Upper lobe of right lung (tissue), 1 donor: ENCODE measurements at places on chromosomes 11 and 22. TPM values are rescaled to one million over a fixed set of nuclear protein-coding genes. Genes with fewer than 3 reads are reported as not detected.

- H3K27ac ChIP-seq = no peak overlapping the region
- no peaks in the 10 kb centered on the region for H3K4me1 ChIP-seq
- DNase-seq = no peak
- no peaks in the 10 kb centered on the region for H3K27me3 ChIP-seq
- H3K4me3 ChIP-seq = no peak overlapping the region
- H3K36me3 ChIP-seq = no peaks in the 10 kb centered on the region
These were observed 91.3 kb upstream of the SLC25A18 start for GRCh38 chr22:17471886-17472535.

Gene TYR
- not detected for total RNA-seq

Gene NCR3LG1
- 5.6 TPM for total RNA-seq

Gene TTC9C
- total RNA-seq = 31.3 TPM

Gene ARCN1
- total RNA-seq = 120 TPM

- H3K4me3 ChIP-seq = no peak overlapping the region
- no peaks in the 10 kb centered on the region for H3K36me3 ChIP-seq
- H3K27ac ChIP-seq = no peak overlapping the region
These were observed 677.2 kb upstream of the TENM4 start for GRCh38 chr11:80118073-80118472.

Gene POU2AF3
- total RNA-seq = 1.8 TPM

DNA sequence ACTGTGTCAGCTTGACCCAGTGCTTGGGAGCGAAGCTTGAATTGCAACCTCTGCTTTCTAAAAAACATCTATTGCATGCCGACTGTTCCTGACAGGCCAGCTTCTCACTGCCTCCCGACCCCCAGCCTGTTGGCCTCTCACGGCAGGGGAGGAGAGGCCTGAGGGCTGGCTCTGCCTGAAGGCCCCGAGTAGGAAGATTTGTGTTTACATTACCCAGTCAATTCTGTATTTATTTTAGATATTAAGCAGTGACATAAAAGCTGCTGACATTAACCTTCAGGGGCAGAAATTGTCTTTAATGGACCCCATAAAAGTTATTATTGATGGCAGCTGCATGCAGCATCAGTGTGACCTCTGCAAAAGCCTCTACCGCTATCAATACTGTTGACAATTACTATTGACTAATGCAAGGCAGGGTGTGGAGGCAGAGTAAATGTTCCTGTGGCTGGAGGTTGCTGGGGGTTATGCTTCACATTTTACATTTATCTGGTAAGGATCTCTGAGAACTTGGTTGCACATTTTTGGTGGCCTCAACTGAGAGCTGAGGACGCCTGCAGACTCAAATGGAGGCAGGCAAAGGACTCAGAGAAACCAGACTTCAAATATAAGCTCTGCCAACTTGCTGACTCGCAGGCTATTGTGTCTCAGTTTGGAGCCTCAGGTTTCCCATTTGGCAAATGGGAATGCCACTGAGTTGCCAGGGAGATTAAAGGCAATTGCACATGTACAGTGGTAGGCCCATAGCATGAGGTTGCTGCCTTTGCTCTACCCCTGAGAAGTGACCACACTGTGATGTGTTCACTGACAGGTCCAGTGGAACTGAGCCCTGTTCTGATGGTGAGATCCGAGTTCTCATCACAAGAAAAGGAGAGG is 380.5 kb downstream of the TENM4 start:
- no peak overlapping the region for H3K4me3 ChIP-seq
- H3K27ac ChIP-seq = no peak overlapping the region
- H3K36me3 ChIP-seq = no peaks in the 10 kb centered on the region

- peak overlapping the region; percentile 76 for H3K27ac ChIP-seq
- H3K4me3 ChIP-seq = peak overlapping the region; percentile 82
- peaks cover 28% of the 10 kb centered on the region for H3K36me3 ChIP-seq
- no peak for DNase-seq
- no peaks in the 10 kb centered on the region for H3K27me3 ChIP-seq
These were observed 444 bp downstream of the CWF19L2 start for GRCh38 chr11:107457205-107457557.

GRCh38 chr22:50267591-50268390 is 2.4 kb downstream of the MAPK11 start:
- no peaks in the 10 kb centered on the region for H3K36me3 ChIP-seq
- H3K4me3 ChIP-seq = peak overlapping the region; percentile 33
- peaks cover 43% of the 10 kb centered on the region for H3K4me1 ChIP-seq
- DNase-seq = peak; percentile 86
- peaks cover 5% of the 10 kb centered on the region for H3K27me3 ChIP-seq
- no peak overlapping the region for H3K27ac ChIP-seq

Gene CCDC116
- 0.69 TPM for total RNA-seq

DNA sequence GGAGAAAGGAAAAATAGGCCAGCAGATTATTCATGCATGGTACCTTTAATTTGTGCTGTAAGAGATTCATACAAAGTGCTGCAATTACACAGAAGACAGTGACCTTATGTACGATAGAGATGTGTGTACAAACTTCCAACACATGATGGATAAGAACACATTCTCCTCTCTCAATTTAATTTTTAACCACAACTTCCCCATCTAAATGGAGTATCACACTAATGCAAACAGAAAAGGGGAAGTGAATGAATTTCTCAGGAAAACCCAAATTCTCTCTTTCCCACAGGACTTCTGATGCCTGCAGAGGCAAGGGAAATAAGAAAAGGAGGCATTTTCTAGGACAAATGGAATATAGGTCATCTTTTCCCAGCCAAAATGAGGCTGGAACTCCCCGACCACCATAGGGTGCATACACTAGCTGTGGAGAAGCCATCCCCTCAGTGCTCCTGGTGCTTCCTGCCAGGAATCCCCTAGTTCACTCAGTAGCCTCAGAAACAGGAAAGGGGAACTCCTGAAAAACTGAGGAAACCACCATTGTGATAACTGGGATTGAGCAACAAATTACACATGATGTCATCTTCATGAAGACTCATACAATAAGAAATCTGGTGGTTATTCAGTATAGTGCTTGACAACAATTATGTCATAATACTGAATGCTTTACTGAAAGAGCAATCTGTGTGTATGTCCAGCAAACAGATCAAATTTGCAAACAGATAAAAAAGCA is 22.4 kb downstream of the MMP10 start:
- no peaks in the 10 kb centered on the region for H3K27me3 ChIP-seq
- DNase-seq = no peak
- H3K4me1 ChIP-seq = no peaks in the 10 kb centered on the region
- H3K4me3 ChIP-seq = no peak overlapping the region

Gene CARD18
- not detected for total RNA-seq

GRCh38 chr11:2446590-2447252 is 1.9 kb downstream of the KCNQ1 start:
- H3K27ac ChIP-seq = peak overlapping the region; percentile 47
- H3K4me1 ChIP-seq = peaks cover 29% of the 10 kb centered on the region
- peak overlapping the region; percentile 57 for H3K4me3 ChIP-seq
- DNase-seq = peak; percentile 76

GRCh38 chr11:64934682-64935358 is 873 bp downstream of the GPHA2 start:
- no peaks in the 10 kb centered on the region for H3K27me3 ChIP-seq
- peaks cover 39% of the 10 kb centered on the region for H3K36me3 ChIP-seq
- DNase-seq = peak; percentile 51

- no peaks in the 10 kb centered on the region for H3K27me3 ChIP-seq
- no peak overlapping the region for H3K4me3 ChIP-seq
- no peaks in the 10 kb centered on the region for H3K36me3 ChIP-seq
- H3K4me1 ChIP-seq = no peaks in the 10 kb centered on the region
These were observed 50.7 kb upstream of the SPATA19 start for GRCh38 chr11:133896028-133896427.

Gene MRPL40
- total RNA-seq = 20.5 TPM

DNA sequence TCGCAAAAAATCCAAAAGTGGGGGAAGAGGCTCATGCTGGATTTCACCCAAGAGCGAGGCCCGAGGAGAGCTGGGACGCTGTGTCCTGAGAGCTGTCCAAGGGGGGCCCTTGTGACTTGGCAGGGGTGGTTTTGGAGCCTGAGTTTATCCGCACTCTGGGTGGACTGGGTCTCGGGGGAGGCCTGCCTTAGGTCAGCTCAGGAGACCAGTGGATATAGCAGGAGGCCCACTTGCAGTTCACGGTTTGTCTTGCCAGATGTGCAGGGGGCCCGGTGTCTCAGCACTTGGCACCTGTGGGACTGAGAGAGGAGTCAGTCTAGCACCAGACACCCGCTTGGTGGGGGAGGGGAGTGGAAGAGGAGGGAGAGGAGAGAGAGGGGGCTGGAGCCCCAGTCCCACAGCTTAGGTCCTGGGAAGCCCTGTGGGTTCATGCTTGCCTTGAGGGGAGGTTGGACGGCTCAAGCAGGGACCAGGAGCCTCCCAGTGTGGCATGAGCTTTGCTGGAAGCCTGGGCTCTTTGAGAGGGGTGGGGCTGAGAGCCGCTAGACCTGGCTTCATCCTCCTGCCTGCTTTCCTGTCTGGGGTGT is 33.4 kb downstream of the PARVB start:
- no peaks in the 10 kb centered on the region for H3K27me3 ChIP-seq
- H3K27ac ChIP-seq = no peak overlapping the region
- DNase-seq = no peak
- no peak overlapping the region for H3K4me3 ChIP-seq
- no peaks in the 10 kb centered on the region for H3K4me1 ChIP-seq
- H3K36me3 ChIP-seq = no peaks in the 10 kb centered on the region

Gene ACR
- 4.5 TPM for total RNA-seq

- no peak for DNase-seq
- H3K27me3 ChIP-seq = peaks cover 7% of the 10 kb centered on the region
- no peaks in the 10 kb centered on the region for H3K36me3 ChIP-seq
- H3K27ac ChIP-seq = no peak overlapping the region
These were observed 18.4 kb downstream of the SYT13 start for GRCh38 chr11:45267652-45268299.
